ENCODE measurements at places on chromosomes 12 and 14. TPM values are rescaled to one million over a fixed set of nuclear protein-coding genes. Genes with fewer than 3 reads are reported as not detected.

The CARMIL3 gene
- 0.22 TPM for total RNA-seq

The STAT2 gene
- 486 TPM for total RNA-seq

The ZNF410 gene
- 85.0 TPM for total RNA-seq

The CLEC4D gene
- total RNA-seq = not detected

The ENDOU gene
- total RNA-seq = 0.11 TPM

The ABCD2 gene
- total RNA-seq = under 0.01 TPM

The SLC2A14 gene
- total RNA-seq = not detected

The KRT6A gene
- not detected for total RNA-seq

The DNAJC22 gene
- 0.91 TPM for total RNA-seq

The BDKRB1 gene
- total RNA-seq = 21.7 TPM

The SERPINA12 gene
- total RNA-seq = not detected

The DEPDC4 gene
- total RNA-seq = 2.5 TPM

The TMEM119 gene
- total RNA-seq = 20.0 TPM

The AJUBA gene
- total RNA-seq = 75.0 TPM

The LRR1 gene
- total RNA-seq = 15.5 TPM

The KRT82 gene
- not detected for total RNA-seq

The B4GALNT3 gene
- total RNA-seq = 3.1 TPM

The PPFIA2 gene
- total RNA-seq = not detected

The KCNA1 gene
- 0.54 TPM for total RNA-seq

The B3GNT4 gene
- 0.26 TPM for total RNA-seq

The GARIN6 gene
- total RNA-seq = not detected

The SLC38A4 gene
- 5.4 TPM for total RNA-seq

The NAA30 gene
- 24.2 TPM for total RNA-seq

The FZD10 gene
- total RNA-seq = 0.26 TPM

The MGAT4C gene
- total RNA-seq = not detected

The FAM186B gene
- 0.39 TPM for total RNA-seq

The RND1 gene
- total RNA-seq = 0.22 TPM

The ARID4A gene
- total RNA-seq = 15.8 TPM

The TRIM9 gene
- total RNA-seq = 2.7 TPM

All from articular chondrocyte of knee joint (primary cell).